SK-N-DZ (cell line): ENCODE measurements at places on chromosomes 4 and X.

- DNase-seq, result no peak
Observed at GRCh38 chr4:141180991-141181761, 39.5 kb upstream of the ZNF330 start.

GRCh38 chr4:147863111-147863747, 131.3 kb downstream of the ARHGAP10 start:
- DNase-seq, result no peak

GRCh38 chrX:2969021-2969420, 37.3 kb upstream of the ARSH start:
- DNase-seq, result no peak

DNA sequence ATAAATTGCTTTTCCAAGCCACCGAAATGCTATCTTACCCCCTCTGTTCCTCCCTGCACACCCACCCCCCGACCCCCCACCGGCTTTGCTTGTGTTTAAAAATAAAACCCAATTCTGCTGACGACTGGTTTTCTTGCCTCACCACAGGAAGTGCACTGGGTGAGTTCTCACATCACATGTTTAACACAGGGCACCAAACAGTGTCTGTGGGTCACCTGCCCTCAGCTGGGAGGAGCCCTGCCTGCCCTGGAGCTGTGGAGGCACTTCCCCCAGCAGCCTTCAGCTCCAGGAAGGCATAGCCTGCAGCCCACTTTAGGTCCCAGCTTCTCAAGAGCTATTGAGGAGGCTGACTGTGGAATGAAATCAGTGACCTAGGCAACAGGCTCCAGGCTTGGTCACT, 8.8 kb downstream of the TMEM255A start:
- DNase-seq, result no peak

- no peak for DNase-seq
Observed at GRCh38 chr4:185839770-185840169, 27.8 kb upstream of the SORBS2 start.

DNA sequence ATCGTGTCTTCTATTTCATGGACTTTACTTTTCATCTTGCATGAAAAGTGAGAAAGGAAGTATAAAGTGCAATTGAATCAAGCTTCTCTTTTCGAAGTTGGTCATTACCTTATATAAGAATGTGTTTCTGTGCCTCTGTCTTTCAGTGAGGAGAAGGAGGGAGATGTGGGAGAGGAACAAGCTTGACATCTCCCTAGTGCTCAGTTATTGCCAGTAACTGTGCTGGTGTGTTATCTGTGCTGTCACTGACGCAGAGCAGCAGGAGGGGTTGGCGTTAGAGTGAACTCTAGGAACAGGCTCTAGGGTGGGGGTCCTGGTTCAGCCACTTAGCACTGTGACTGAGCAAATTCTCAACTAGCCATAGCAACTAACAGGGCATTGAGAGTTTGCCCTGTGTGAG, 34.0 kb upstream of the TBC1D9 start:
- DNase-seq, result no peak

- DNase-seq, result no peak
Observed at GRCh38 chrX:65644621-65645289, 22.7 kb upstream of the MSN start.

- peak; percentile 39 for DNase-seq
Observed at GRCh38 chr4:105088110-105088879, 58.4 kb upstream of the TET2 start.

- DNase-seq, result no peak
Observed at GRCh38 chr4:151689211-151689991, 71.4 kb downstream of the GATB start.

GRCh38 chrX:51155566-51155965, 177.1 kb upstream of the NUDT10 start:
- no peak for DNase-seq

GRCh38 chr4:35493977-35494376, 750.3 kb downstream of the ARAP2 start:
- no peak for DNase-seq

DNA sequence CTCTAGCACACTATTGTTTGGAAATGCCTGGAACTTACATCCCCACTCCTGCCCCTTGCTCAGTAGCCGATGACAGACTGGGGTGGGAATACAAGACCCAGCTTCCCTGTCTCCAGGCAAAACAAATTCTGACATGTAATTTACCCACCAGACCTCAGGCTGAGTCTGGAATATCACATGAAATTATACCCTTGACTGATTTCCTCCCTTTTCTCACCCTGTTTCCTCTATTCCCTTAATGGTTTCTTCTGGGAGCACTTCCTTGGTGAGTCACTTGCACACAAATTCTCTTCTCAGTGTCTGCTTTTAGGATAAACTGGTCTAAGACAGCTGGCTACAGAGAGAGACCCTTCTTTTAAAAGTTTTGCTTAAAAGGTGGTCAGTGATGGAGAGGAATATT, 65.8 kb upstream of the DIPK2B start:
- DNase-seq, result no peak

DNA sequence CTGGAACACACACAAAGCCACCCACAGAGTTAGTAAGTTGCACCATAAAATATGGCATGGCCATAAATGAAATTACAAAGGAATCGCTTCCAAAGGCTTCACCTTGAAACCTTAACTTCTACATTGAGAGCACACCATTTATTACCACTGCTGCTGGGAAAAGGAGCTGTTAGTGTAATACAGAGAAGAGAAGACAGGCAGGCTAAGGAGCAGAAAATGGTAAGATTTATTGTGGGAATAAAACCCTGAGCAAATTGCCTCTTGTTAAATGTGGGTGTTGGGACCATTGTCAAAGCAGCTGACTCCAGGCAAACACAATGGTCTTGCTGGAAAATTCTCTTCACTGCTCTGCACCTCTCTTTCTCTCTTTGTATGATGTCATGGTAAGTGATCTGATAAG, 79.2 kb upstream of the NHS start:
- no peak for DNase-seq

GRCh38 chrX:78330540-78330939, 3.1 kb upstream of the CYSLTR1 start:
- DNase-seq, result no peak

GRCh38 chrX:39759526-39760224, 338.1 kb downstream of the BCOR start:
- DNase-seq, result no peak

- no peak for DNase-seq
Observed at GRCh38 chr4:169286562-169287301, 16.0 kb upstream of the SH3RF1 start.
